CD8-positive, alpha-beta memory T cell (primary cell): ENCODE measurements at places on chromosomes 16 and 17. TPM values are rescaled to one million over a fixed set of nuclear protein-coding genes. Genes with fewer than 3 reads are reported as not detected.

GRCh38 chr16:17416461-17417311 lies 54.1 kb downstream of the XYLT1 start:
- DNase-seq = no peak

- DNase-seq = no peak
These were observed 225.1 kb upstream of the CA10 start for GRCh38 chr17:52383493-52384100.

- DNase-seq = no peak
These were observed 15.4 kb downstream of the ABCA10 start for GRCh38 chr17:69213059-69213813.

GRCh38 chr16:62201911-62202310 lies 165.7 kb upstream of the CDH8 start:
- DNase-seq = no peak

DNA sequence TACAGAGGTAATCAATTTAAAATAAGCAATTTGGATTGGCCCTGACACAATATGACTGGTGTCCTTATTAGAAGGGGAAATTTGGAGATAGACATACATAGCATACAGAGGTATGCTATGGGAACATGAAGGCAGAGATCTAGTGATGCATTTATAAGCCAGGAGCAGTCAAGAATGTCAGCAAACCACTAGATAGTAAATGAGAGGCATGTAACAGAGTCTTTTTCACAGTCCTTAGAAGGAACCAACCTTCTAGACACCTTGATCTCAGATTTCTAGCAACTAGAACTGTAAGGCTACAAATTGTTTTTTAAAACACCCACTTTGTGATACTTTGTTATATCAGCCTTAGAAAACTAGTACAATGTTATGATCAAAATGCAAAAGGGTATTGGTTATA lies 54.3 kb upstream of the CA10 start:
- DNase-seq = no peak

DNA sequence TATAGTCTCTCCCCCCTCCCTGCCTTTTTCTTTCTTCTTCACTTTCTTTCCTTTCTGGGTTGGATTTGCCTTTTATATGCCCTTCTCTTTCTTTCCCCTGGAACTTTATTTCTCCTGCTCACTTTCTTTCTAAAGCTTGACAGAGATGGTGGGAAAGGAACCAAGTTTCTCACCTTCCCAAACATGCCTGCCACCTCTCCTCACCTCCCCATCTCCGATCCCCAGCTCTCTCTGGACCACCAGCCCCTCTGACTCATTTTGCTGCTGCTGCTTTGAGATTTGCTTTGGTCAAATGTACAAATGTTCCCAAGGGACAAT lies 6.7 kb upstream of the LHX1 start:
- no peak for DNase-seq

The TMIGD1 gene
- total RNA-seq = not detected

The GLG1 gene
- 56.7 TPM for total RNA-seq

The SPEM2 gene
- total RNA-seq = not detected

The ACD gene
- 79.1 TPM for total RNA-seq
